ENCODE measurements at places on chromosomes 12 and 14.

- no peak for DNase-seq
Observed at GRCh38 chr12:10960211-10960610, 21.1 kb upstream of the TAS2R14 start.

DNA sequence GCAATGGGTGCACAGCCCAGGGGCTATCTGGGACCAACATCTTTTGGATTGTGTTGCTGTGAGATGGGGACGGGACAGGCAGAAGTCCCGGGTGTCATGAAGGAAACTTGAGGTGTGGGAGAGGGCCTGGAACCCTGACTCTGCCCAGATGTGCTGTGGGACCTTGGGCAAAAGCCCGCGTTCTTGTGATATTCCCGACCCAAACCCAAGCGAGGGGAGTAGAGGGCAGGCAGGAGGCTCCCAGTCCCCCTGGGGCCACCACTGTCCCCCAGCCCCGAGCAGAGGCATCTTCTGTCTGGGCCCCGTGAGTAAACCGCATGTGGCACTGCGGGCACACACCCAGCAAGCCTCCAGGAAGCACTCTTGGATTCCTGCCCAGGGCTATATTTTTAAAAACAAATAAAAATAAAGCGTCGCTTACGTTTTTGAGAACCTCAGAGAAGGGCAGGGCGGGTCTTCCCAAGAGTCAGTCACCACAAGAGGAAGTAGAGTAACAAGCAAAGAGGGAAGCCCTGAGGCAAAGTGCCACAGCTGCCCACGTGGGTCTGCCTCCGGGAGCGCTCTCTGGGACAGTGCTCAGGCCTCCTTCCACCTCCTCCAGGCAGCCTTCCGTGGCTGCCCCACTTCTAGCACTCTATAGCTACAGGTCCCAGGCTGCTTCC is 39.5 kb downstream of the BEGAIN start:
- DNase-seq = no peak

- no peak for DNase-seq
Observed at GRCh38 chr14:57573173-57573572, 79.5 kb upstream of the CCDC198 start.

DNA sequence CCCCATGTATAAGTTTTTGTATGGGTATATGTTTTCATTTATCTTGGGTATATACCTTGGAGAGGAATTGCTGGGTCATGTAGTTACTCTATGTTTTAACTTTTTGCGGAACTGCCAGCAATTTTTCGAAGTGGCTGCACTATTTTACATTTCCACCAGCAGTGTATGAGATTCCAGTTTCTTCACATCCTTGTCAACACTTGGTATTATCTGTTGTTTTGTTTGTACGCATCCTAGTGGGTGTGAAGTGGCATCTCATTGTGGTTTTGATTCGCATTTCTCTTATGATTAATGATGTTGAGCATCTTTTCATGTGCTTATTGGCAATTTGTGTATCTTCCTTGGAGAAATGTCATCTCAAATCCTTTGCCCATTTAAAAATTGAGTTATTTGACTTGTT is 6.9 kb downstream of the ANKRD13A start:
- no peak for DNase-seq

- DNase-seq = no peak
Observed at GRCh38 chr12:39692258-39692853, 72.8 kb upstream of the ABCD2 start.

DNA sequence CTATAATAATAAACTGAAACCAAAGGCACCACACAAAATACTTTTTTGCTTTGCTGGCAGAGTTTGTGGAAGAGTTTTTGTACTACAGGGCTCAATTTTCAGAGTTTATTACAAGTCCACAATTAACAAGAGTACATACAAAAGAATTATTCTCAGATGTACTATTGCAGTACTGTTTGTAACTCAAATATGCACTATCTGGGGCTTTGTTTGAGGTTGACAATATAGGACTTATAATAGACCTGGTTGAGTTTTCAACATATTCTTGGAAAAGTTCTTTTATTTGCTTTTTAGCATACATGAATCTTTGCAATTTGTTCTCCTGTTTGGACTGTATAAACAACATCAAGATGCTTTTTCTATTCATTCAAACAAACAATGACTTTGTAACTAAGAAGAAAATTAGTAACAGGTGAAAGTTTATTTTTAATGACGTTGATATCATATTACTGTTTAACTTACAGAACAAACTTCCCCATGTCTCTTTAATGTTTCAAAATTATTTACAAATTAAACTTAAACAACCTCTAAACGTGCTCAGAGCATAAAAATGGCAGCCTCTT is 407.4 kb upstream of the PRICKLE1 start:
- no peak for DNase-seq

GRCh38 chr14:92698393-92698792 is 50.0 kb downstream of the LGMN start:
- DNase-seq = no peak

GRCh38 chr12:117120787-117121186 is 21.6 kb upstream of the TESC start:
- DNase-seq = no peak

DNA sequence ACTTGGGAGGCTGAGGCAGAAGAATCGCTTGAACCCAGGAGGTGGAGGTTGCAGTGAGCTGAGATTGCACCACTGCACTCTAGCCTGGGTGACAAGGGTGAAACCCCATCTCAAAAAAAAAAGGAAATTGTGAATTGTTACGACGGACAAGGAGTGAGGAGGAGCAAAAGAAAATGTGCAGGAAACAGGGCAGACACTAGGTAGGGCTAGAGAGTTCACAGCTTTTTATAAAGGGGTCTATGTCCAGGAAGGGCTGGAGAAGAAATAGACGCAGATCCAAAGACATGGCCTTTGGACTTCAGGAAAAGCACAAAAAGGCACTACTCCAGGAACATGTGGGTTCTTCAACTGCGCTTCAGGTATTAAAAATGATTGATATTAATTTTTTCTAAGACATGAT is 34.4 kb downstream of the ATG14 start:
- no peak for DNase-seq

DNA sequence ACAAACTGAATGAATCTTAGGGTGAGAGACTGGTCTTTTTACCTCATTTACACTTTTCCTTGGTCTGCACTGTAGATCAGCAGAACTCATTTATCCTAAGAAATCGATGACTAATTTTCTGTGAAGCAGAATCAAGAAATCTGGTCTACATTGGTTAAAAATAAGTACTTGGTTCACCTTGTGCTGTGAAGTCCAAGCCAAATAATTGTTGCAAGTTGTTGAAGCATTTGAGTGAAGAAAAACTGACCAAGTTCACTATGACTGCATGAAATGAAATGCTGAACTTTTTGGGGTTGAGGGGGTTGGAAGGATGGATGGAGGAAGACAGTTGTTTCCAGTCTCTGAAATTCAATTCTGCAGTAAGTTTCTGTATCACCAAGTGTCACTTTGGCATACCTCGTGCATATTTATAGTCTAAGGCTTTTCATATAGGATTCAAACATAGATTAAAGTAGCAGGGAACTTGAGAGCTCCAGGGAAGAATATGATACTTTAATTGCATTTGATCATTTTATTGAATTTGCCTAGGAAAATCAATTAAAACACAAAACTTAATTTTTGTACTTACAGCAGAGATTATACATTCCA is 75.0 kb downstream of the FAR2 start:
- no peak for DNase-seq

- DNase-seq = no peak
Observed at GRCh38 chr12:6745741-6746525, 7.0 kb downstream of the MLF2 start.

DNA sequence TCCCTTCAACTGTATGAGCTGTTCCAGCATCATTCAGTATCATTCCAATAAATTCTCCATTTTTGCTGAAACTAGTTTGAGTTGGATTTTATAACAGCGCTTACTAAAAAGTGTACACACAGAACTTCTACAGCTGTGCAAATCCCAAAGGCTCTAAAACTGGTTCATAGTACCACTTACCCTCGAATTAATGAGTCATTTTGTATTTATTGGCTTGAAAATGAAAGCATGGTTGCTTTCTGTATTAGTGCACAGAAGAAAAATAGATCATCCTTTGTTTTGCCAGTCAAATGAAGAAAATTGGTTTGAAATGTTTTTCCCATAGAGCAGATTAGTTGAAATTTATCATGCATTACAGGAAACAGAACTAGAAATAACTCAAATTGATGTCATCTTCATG is 268.3 kb upstream of the CPNE8 start:
- DNase-seq = no peak

DNA sequence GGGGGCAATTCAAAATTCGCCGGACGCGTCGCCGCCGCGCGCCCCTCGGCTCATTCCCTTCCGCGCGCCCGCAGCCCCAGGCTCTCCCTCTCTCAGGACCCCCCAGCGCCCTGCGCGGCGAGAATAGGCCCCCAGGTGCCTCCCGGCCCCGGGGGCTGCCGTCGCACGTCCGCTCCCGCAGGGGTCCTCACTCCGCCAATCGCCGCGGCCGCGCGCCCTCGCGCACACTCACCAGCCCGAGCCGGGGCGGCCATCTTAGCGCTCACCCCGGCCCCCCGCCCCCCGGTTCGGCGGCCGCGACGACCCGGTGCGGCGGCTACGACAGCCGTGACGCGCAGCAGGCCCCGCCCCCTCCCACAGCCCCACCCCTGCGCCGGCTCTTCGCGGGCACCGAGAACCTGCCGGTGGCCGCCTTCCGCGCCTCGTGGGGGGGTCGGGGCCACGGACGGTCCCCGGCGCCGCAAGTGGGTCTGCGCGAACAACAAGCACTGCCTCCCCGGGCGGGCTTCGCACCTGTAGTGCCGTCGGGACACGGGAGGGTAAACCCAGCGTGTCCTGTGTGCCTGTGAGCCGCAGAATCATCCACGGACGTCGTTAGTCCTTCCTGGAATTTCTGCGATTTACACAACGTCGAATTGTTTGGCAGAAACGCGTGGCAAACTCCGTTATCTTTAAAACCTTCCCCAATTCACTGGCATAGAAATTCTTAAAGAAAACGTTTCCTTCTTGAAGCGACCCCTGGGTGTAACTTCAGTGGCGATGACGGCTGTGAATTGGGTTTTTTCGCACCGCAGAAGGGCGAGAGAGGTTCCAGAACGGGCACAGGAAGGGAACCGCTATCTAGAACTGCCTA is 2.5 kb downstream of the USP44 start:
- DNase-seq = peak; percentile 56

DNA sequence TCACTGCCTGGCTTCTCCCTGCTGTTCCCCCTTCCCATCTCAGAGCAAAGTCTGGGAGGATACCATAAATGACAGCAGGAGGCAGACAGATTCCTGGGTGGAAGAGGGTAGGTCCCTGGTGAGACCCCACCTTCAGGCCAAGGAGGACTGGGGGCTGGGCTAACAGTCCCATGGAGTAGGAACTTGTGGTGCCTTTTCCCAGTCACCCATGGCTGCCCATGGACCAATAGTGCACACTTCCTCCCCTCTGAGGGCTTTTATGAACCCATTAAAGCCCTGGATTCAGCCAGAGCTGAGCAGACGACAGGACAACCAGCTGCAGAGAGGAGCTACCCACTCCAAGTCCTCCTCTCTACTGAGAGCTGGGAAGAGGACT is 36.6 kb upstream of the OR5AU1 start:
- no peak for DNase-seq

GRCh38 chr12:82971584-82971983 is 284.9 kb downstream of the TMTC2 start:
- no peak for DNase-seq

GRCh38 chr12:32446316-32447119 is 47.2 kb downstream of the FGD4 start:
- no peak for DNase-seq

DNA sequence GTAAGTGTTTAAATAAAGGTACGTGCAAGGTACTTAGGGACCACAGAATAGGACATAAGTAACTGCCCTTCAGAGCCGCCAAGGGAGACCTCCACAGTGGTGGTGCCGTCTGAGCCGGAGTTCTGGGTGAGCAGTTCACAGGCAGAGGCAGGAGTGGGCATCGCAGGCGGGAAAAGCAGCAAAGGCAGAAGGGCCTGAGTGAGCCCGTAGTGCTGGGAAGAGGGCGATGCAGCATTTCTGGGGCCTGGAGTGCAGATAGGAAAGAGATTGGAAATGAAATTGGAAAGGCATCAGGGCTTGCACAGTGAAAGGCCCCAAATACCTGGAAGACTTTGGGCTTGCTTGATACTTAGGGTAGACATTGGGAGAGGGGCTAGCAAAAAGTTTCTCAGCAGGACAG is 32.9 kb downstream of the EVL start:
- no peak for DNase-seq

DNA sequence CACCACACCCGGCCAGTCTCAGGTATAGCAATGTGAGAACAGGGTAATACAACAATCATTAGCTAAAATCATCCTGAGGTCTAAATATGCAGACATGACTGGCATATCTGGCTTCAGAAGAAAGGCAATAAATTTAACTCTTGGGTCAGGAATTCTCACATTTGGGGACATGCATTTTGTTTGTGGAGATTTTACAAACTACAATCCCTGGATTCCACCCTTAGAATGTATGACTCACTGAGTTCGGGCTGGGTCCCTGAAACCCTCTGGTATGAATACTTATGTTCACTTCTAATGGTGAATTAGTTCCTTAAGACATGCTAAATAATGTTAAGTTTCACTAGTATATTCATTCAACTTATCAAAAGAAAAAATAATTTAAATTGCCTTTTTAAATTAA is 98.9 kb upstream of the HMGA2 start:
- no peak for DNase-seq

GRCh38 chr12:53391724-53392123 is 11.7 kb downstream of the SP1 start:
- no peak for DNase-seq

GRCh38 chr12:80017261-80017870 is 82.0 kb upstream of the OTOGL start:
- DNase-seq = no peak

DNA sequence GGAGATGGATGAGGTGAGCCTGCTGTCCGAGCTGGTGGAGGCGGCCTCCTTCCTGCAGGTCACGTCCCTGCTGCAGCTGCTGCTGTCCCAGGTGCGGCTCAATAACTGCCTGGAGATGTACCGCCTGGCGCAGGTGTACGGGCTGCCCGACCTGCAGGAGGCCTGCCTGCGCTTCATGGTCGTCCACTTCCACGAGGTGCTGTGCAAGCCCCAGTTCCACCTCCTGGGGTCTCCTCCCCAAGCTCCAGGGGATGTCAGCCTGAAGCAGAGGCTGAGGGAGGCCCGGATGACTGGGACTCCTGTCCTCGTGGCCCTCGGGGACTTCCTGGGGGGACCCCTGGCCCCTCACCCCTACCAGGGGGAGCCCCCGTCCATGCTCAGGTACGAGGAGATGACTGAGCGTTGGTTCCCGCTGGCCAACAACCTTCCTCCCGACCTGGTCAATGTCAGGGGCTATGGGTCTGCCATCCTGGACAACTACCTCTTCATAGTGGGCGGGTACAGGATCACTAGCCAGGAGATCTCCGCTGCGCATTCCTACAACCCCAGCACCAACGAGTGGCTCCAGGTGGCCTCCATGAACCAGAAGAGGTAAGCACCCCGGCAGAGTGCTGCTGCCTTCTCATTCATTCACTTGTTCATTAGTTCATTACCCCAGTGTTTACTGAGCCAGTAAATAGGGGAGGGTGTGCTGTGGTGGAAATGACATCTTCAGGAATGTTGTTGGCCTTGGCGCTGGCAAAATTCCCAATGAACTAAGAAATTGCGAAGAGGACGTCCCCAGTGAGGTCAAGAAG is 774 bp upstream of the MANSC4 start:
- DNase-seq = peak; percentile 52

Measured in nucleus accumbens (tissue), 56 donors.